Central memory CD4-positive, alpha-beta T cell (primary cell): ENCODE measurements at places on chromosomes 2 and 18.

- DNase-seq: no peak
Measured at GRCh38 chr2:240436683-240437550, 1.5 kb downstream of the GPC1 start.

DNA sequence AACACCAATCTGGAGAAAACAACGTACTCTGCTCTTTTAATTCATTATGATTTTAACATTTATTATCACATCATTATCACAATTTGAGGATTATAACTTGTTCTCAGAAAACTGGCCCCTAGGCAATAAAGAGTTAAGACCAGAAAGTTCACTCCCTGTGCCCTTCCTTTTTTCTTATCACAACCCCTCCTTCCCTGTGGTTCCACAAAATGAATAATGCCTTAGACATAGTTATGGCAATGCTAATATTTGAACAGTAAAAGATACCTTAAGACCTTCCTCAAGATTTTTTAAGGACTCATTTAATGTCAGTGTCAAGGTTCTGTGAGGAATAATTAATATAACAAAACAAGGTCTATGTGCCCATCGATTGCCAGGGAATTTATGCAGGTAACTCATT, 596.2 kb downstream of the ARHGAP15 start:
- DNase-seq: no peak

DNA sequence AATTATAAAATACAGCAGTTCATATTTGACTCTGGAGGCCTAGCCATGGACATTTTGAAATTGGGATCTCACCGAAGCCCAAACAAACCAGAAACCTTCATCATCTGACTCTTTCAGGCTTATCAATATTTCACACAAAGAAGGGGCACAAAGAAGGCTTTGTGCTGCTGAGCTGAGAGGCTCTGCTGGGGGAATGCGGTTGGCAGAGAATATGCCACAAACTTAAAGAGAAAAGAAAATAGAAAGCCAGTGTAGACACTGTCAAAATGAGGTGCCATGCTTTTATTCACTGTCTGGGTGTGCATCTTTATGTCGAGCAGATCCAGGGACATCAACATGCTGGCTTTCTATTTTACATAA, 162.6 kb downstream of the QPCT start:
- DNase-seq: no peak

DNA sequence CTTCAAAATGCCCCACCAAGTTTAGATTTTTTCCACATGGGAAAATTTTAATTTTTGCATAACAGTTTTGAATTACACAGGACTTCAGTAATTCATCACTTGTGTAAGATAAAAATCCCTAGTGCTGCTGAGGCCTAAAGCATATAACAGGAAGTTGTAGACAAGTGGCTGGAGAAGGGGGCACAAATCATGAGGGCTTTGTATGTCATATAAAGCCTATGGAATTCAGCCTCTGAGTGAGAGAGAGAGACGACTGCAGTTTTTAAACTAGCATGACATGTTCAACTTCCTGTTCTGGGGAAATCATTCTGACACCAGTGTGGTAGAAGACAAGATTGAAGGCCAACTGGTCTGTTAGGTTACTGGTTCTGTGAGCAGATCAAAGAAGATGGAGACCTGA, 187.3 kb upstream of the CHST9 start:
- no peak for DNase-seq

GRCh38 chr2:64451051-64451450, 2.9 kb upstream of the LGALSL start:
- DNase-seq: no peak

- DNase-seq: no peak
Measured at GRCh38 chr2:222930862-222931261, 70.0 kb downstream of the ACSL3 start.

DNA sequence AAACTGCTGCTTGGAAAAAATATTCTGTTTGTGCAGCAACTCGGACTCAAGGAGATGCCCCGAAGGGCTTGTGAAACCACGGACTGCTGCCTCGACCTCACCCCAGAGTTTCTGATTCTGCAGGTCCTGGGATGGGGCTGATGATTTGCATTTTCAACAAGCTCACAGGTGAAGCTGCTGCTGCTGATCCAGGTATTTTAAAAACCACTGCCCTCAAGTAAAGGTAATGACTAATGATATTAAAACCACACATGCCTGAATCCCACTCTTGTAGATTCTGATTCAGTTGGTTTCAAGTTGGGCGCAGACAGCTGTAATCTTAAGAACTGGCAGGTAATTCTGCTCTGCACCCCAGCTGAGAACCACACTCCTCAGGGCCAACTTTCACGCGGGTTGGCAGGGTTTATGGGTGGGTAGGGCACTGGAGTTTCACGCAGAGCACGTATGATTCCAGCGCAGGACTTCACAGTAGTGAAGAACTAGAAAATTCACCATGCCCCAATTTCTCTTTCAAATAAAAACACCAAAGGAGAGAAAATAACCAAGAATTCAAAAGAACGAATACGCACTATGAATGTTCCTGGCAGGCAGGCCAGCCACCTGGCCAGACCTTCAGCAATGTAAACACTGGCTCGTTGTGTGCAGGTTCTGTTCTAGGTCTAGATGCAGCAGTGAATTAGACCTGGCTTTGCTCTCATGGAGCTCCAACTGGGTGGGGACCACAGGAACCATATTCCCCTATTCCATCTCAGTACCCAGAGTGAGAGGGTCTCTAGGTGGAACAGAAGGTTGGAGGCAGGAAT, 74.6 kb upstream of the ZFP36L2 start:
- no peak for DNase-seq

DNA sequence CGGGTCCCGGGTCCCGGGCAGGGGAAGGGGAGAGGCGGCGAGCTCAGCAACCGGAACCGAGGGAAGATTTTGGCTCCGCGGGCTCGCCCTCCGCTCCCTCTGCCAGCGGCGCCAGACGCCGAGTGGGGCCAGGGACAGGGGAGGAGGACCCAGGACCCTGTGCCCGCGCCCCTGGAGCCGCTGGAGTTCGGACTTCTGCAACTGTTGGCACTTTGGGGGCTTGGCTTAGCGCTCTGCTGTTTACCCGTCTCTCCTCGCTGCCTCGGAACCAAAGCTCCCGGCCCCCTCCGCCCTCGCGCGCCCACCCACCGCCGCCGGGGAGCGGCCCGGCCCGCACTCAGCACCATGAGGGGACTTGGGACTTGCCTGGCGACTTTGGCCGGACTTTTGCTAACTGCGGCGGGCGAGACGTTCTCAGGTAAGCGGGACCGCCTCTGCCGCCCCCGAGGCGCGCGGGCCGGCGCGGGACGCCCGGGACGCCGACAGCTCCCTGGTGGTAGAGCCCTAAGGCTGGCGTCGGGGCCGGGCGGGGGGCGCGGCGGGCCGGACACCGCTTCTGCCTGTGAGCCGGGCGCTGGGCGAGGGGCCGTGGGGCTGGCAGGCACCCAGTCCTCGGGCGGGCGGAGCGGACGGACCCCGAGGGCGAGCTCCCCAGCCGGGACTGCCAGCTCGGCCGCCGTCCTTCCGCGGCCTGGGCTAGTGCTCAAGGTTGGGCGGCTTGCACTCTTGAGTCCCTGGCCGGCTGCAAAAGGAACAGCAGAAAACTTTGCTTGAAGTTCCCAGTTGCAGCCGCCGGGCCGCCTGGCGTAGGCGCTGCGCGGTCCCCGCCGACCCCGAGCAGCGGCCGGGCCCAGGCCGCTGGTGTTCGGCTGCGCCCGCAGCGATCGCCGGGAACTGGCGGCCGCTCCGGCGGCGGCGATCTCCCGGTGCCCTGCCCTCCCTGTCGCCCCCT, 634 bp downstream of the PTPRM start:
- DNase-seq: peak; percentile 10

- no peak for DNase-seq
Measured at GRCh38 chr2:72149556-72150156, 2.0 kb upstream of the CYP26B1 start.

- DNase-seq: no peak
Measured at GRCh38 chr2:118832071-118832790, 15.2 kb downstream of the EN1 start.

DNA sequence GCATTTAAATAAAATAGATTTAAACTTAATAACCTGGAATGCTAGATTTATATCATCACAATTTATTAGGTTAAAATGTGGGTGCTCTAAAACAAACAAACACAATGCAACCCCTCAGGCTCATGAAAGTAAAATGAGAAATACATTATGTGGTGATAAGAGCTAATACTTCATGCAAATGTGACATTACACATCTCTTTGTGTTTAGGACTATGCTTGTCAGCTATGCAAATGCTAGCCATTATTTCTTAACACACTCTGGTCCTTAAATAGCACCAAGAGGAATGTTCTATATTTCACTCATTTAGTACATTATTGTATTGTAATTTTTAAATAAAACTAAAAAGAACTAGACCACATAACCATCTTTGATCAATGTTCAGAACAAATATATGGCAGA, 627.6 kb downstream of the DPP10 start:
- no peak for DNase-seq

GRCh38 chr2:160220545-160221009, 20.5 kb upstream of the ITGB6 start:
- DNase-seq: no peak

GRCh38 chr2:130374587-130375290, 18.9 kb downstream of the PTPN18 start:
- no peak for DNase-seq

- no peak for DNase-seq
Measured at GRCh38 chr2:101781326-101781725, 83.8 kb downstream of the MAP4K4 start.

GRCh38 chr18:8607776-8608742, 1.2 kb upstream of the RAB12 start:
- DNase-seq: no peak

GRCh38 chr2:201130524-201131186, 14.7 kb downstream of the CFLAR start:
- peak; percentile 57 for DNase-seq
